ENCODE measurements at places on chromosomes 13 and 19.
A peak's percentile ranks its signal among the peaks of the same experiment; 100 is the strongest.

GRCh38 chr13:40600149-40600751, 66.2 kb downstream of the FOXO1 start:
- DNase-seq, result peak; percentile 39

- no peak for DNase-seq
Observed at GRCh38 chr19:39425744-39426143, 10.0 kb downstream of the RPS16 start.

DNA sequence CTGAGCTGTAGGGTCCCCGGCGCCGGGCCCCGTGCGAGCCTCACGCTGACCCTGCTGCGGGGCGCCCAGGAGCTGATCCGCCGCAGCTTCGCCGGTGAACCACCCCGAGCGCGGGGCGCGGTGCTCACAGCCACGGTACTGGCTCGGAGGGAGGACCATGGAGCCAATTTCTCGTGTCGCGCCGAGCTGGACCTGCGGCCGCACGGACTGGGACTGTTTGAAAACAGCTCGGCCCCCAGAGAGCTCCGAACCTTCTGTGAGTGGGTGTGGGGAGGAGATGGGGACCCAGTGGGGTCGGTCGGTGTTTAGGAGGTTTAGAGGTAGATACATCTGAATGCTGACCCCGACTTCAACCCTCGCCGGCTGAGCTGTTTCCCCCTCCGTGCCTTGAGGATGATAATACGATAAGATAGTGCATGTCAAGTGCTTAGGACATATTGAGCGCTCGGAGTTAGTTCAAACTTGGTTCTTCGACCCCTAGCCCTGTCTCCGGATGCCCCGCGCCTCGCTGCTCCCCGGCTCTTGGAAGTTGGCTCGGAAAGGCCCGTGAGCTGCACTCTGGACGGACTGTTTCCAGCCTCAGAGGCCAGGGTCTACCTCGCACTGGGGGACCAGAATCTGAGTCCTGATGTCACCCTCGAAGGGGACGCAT, 1.9 kb downstream of the ICAM5 start:
- DNase-seq, result no peak

GRCh38 chr13:96984051-96984508, 10.2 kb downstream of the OXGR1 start:
- DNase-seq, result no peak

DNA sequence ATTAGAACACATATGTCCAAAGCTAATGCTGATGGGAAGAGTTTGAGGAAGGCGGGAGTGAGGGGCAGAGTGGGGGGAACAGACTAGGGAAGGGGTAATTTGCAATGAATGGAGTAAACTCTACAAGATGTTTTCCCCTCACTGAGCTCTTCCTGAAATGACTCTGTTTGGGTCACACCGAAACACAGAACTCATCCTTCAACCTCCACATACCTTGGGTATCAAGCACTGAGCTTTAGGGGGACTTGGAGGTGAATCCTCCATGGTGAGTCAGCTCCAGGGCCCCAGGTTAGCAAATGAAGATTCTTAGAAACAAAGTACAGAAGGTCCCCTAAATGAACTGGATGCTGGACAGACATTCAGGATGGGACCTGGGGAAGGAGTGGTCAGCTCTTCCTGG, 1.3 kb upstream of the SIGLEC10 start:
- no peak for DNase-seq

- DNase-seq, result peak; percentile 23
Observed at GRCh38 chr13:30148171-30148754, 159.1 kb downstream of the KATNAL1 start.

DNA sequence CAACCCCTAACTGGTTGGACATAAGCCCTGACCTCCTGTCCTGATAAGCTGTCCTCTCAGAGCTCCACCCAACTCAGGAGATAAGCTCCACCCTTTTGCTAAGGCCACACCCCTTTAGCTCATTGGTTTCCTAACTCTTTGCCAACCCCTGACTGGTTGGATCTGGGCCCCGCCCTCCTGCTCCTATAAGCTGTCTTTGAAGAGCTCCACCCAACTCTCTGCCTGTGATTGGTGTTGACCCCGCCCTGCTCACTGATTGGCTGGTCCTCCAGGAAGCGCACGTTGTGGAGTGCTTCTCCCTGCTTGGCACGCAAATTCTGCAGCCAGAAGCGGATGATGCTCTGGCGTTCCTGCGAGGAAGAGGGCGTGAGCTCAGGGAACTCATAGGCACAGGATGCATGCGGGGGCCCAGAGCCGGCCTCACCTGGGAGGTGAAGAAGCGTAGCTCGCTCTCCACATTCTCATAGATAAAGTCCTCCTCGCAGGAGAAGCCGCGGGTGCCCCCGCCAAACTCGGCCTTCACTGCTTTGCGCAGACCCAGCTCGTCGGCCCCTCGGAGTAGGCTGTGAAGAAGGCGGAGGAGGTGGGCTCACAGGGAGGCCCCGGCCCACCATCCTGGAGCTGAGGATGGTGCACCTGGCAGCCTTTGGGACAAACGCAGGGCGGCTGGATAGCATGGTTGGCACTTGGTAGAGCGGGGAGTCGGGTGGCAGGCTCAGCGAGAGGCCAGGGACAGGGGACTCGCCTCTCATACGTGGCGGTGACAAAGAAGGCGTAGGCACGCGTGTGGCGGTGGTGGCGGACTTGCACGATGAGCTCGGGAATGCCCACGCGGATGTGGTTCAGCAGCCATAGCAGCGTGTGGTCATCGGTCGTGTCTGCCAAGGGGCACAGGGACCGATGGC, 1.7 kb downstream of the ANO8 start:
- DNase-seq, result no peak

- DNase-seq, result no peak
Observed at GRCh38 chr19:42076380-42076944, 496 bp downstream of the ZNF574 start.

- no peak for DNase-seq
Observed at GRCh38 chr19:58409010-58409790, 751 bp downstream of the ZNF584 start.

- no peak for DNase-seq
Observed at GRCh38 chr19:52600639-52601024, 30.5 kb downstream of the ZNF701 start.
